Fibroblast of gingiva (primary cell): ENCODE measurements at places on chromosomes 4 and X.

- peak; percentile 61 for DNase-seq
Measured at GRCh38 chr4:38119668-38120385, 159.6 kb downstream of the PTTG2 start.

- DNase-seq, result no peak
Measured at GRCh38 chr4:95129031-95129430, 371.3 kb downstream of the BMPR1B start.

DNA sequence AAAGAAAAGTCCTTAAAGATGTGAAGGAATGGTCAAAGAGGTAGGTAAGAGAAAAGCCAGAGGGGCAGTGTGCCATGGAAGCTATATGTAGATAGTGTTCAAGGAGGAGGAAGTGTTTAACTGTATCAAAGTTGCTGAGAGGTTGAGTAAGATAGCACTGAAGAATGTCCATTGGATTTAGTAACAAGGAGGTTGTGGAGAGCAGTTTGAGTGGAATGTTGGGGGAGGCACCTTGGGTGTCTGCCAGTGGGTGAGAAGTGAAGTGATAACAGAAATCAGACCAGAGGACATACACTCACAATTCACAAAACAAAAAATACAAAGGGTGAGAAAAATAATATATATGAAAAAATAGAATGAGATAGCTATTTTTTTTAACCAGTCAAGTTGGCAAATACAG lies 121.3 kb upstream of the AMOT start:
- no peak for DNase-seq

- no peak for DNase-seq
Measured at GRCh38 chr4:114149-114548, 10.2 kb upstream of the ZNF718 start.

DNA sequence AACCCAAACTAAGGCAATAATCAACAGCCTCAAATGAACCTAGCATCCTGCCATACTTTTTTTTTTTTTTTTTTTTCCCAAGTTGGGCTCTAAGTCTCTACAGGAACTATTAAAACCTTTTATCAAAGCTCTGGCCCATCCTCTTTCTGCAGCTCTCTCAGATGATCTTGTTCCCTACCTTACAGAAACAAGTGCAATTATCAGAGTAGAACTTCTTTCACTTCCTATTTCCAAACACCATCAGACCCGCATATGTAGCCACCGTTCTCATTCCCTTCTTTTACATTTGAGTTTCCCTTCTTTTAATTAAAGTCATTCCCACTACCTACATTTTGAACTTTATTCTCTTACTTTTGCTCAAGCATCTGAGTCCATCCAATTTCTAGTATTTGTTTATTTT lies 690.6 kb downstream of the DMD start:
- no peak for DNase-seq

DNA sequence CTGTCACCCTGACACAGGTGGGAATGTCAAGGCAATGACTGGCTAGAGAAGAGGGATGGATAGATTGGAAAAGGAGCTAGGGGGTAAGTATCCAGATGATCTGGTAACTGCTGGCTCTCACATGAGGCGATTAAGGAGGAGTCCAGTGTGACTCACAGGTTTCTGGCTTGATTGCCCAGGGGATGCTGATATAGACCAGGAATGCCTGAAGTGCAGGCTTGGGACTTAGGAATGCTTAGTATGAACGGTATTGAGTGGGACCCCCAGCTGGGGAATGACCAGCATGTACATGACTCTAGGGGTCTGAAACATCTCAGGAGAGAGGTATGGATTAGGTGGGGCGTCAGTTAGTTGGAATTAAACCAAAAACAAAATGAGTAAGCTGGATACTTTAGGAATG lies 65.8 kb upstream of the PRPS1 start:
- DNase-seq, result peak; percentile 12

DNA sequence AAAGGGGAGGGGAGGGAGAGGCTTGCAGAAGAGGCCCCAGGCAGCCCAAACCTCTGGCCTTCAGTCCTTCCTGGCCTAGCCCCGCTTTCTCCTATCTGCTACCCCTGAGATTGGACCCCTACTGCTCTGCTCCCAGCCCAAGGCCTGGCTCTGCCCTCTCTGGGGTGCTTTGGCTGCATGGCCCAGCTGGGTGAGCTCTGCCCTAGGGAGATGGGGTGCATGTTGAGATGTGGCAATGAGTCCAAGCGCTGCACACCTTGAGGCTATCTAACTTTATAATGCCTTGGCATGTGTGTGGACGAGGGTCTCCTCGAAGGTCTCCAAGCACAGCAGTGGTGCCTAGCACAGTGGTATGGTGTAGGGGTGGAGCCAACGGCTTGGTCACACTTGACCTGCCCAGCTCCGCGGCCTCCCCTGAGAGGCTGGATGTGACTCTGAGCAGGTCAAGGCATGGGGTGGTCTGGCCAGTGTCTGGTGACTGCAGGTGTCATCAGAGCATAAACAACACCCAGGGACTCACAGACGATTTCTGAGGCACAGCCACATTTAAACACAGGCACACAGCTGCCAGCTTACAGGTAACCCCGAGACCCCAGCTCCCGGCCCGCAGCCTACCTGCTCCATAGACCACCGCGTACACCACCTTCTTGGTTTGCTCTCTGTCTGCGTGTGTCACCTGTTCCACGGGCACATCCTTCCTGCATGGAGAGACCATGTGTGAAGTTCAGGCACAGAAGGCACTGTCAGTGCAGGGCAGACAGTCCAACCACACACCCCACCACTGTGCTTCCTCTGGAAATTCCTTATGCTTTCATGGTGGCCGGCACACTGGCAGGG lies 36.3 kb downstream of the NAT8L start:
- no peak for DNase-seq

DNA sequence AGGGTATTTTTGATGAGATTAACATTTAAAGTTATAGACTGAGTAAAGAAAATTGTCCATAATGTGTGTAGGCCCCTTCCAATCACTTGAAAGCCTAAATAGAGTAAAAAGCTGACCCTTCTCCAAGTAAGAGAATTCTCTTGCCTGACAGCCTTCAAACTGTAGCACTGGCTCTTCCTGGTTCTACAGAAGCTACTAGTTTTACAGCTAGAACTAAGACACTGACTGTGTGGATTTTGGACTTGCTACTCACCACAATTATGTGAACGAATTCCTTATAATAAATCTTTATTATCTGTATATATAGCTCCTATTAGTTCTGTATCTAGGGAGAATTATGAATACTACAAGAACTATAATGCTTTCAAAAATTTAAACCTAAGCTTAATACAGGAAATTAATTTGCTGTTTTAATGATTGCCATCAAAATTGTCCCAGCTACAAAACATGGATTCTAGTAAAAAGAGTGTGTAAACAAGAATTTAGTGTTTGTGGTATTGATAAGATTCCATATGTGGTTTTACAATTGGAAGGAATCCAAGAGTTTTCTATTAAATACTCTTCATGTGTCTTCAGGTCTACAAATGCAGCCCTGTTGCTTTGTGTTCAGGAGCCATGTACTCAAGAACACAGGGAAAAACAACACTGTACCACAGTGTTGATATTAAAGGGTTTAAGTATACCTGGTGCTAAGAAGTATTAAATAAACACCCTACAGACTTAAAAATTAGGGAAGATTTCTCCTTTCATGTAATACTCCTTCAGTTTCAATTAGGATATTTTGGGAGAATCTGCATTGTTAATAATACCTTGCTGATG lies 366.5 kb downstream of the CXXC4 start:
- no peak for DNase-seq

DNA sequence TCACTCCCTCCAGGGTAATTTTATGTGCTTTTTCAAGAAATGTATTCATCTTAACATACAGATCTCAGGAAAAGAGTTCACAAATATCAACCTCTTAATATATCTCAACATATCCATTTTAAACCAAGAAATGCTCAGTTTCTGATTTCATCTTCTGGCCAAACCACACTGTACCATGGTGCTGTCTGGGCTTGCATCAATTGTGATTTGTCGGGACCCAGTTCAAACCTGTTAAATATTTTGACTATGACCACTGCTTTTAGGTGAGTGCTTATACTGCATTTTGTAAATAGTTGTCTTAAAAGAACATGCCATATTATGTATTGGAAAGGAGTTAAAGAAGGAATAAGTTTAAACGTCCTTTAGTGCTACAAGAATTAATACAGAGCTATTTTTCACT lies 352.1 kb downstream of the SPOCK3 start:
- DNase-seq, result no peak

DNA sequence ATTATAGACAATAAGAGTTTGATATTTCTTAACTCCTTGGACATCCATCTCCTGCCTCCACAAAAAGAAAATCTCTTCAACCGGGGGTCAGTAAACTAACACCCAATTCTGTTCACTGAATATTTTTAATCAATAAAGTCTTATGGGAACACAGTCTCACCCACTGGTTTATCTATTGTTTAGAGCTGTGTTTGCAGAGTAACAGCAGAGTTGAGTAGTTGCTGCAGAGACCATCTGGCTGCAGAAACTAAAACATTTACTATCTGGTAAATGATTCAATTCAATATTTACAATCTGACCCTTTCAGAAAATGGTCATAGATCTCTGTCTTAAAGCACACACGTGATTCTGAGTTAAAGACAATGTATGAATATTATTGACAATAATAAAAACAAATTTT lies 94.0 kb downstream of the TMA16 start:
- DNase-seq, result no peak

- no peak for DNase-seq
Measured at GRCh38 chr4:56186808-56187523, 200.3 kb downstream of the AASDH start.

- DNase-seq, result no peak
Measured at GRCh38 chr4:139509727-139510410, 46.1 kb downstream of the SETD7 start.

- no peak for DNase-seq
Measured at GRCh38 chr4:57156242-57156990, 46.2 kb upstream of the IGFBP7 start.

DNA sequence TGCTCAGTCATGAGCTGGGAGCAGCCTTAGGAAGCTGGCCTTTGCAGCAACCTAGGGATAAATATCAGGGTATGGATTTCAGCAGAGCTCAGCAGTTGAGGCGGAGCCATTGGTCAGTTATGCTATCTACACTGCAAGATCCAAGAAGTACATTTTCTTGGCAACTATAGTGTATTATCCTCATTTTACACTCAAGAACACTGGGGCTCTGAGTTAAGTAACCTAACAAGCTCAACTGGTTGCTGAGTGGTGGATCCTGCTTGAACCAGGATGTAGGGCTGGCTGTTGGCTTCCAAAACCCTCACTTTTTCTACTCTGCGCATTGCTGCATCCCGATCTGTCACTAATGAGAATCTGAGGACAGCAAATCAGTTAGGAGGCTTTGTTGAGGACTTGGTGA lies 1.5 kb upstream of the SCARB2 start:
- no peak for DNase-seq

- DNase-seq, result peak; percentile 96
Measured at GRCh38 chrX:45515262-45516215, 314.9 kb upstream of the DIPK2B start.

DNA sequence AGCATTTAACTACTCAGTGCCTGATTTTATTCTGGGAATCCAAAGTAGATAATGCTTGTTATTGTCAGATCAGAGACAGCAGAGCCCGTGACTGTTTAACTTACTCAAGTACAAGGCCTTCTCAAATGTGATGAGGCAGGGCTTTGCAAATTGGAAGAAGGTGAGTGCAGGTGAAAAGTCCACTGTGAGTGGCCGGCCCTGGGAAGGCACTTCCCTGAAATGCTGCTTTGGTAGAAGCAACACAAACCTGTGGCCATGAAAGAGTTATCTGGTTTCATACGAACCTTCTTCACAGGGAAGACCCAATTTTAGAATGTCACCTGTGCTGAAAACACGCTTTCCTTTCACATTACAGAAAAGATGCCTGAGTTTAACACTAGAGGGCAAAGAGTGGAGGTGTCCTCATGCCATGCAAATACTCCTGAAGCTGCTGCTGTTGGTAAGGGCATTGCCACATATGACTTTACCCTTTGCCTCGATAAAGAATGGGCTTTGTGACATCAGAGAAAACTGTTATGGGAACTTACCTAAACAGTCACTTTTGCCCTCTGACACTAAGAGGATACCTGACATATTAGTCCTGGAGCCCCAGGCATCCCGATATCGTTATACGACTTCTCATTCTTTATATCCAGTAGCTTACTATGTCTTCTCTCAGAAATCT lies 8.0 kb downstream of the PPARGC1A start:
- DNase-seq, result no peak

- DNase-seq, result no peak
Measured at GRCh38 chr4:183499801-183500200, 5.1 kb upstream of the ING2 start.

DNA sequence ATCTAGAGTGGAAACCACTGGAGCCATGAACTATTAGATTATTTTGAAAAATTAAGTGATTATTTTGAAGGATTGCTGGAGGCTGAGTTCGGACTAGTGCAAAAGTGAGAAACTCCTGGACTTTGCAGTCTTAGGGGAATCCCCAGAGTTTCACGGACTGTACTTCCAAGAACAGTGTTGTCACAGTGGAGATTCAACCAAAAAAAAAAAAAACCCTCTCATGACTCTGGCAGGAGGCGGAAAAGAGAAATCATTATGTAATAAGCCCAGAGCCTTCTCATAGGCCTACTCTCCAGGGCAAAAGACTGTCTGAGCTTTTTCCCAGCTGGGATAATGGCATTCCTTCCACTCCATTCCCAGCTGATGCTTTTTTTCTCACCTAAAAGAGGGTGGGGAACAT lies 16.8 kb upstream of the C4orf51 start:
- DNase-seq, result no peak

- no peak for DNase-seq
Measured at GRCh38 chr4:8295471-8295870, 25.9 kb downstream of the HTRA3 start.

DNA sequence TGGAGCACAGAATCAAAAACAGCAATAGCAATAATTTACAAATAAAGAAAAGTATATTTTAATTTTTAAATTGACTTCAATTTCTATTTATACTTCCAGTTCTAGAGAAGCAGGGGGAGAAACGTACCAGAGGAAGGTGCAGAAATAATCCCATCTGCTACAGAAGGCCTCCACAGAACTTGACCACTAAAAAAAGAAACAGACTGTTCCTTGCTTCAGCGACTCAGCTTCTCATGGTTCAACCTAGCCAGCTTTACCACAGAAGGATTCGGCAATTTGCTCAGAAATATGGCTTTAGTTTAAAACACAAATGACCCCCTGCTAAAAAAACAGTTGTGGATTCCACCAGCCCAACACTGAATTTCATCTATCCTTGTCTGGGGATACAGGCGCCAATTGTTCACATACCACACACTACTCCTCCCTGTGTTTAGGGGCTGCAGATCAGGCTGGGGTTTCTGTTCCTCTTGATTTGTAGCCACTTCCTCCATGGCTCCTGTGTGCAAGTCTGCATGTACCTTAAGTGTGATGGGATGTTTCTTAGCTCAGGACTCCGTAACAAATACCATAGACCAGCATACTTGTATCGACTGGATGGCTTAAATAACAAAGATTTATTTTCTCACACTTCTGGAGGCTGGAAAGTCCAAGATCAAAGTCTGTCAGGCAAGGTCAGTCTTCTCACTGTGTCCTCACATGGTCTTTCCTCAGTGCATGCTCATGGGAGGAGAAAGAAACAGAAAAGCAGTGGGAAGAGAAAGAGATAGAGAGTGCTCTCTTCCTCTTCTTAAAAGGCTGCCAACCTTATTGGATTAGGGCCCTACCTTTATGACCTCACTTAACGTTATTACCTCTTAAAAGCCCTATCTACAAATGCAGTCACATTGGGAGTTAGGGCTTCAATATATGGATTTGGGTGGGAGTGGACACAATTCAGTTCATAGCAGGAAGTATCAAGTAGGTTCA lies 79.1 kb downstream of the AMOT start:
- DNase-seq, result no peak

GRCh38 chr4:1731180-1731579 lies 9.9 kb downstream of the TACC3 start:
- no peak for DNase-seq
